ENCODE measurements at places on chromosomes 3 and 15. TPM values are rescaled to one million over a fixed set of nuclear protein-coding genes. Genes with fewer than 3 reads are reported as not detected.
A peak's percentile ranks its signal among the peaks of the same experiment; 100 is the strongest.

DNA sequence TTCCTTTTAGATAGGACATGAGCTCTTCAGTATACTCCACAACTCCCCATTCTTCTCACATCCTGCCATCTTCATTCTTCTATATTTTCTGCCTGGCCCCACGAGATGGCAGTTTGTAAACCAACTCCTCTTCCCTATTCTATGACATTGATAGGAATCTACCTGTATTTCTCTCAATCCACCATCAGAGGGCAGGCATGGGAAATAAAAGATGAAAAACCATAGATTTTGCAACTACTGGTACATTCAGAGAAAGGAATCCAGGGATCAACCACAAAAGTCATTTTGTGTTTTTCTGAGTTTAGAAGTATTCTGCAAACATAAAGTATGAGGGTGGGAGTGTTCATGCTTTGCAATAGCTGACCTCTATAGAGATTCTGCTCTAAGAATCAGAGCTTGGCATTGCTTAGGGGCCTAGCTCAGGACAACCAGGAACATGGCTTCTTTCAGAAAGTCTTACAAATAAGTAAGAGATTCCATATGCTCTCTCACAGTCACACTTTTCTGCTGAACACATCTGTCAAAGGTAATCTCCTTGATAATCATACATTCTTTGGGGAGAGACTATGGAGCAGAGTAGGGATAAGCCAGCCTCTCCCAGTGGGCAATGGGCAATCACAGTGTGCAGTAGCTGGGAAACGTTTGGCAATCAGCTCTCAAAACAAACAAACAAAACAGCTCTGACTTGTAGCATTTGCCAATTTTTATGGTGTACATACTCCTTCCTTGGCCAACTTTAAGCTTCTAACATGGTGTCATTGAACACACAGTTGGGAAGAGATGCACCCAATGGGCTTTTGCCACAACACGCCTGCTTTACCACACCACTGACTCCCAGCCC lies 43.1 kb upstream of the SLC25A36 start:
- H3K36me3 ChIP-seq, result no peaks in the 10 kb centered on the region
- no peak overlapping the region for H3K4me3 ChIP-seq
- H3K4me1 ChIP-seq, result no peaks in the 10 kb centered on the region
- DNase-seq, result no peak

DNA sequence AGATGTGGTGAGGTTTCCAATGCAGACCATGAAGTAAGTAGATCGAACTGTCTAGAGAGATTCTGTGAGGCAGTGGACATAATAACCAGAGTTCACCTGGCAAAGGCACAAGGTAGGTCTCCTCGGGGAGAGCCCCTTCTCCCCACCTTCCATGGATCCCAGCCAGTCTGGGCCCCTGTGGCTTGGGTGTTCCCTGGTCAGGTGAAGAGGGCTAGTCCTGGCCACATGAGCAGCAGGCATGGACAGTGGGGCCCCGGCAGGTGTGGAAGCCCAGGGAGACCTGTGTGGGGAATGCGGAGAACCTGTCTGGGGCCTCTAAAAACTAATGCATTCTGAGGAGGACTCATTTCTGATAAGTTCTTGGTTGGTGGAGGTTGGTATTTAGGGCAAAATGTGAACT lies 241.4 kb upstream of the TRIM42 start:
- no peak for DNase-seq
- H3K4me3 ChIP-seq, result no peak overlapping the region
- no peaks in the 10 kb centered on the region for H3K4me1 ChIP-seq
- H3K27me3 ChIP-seq, result no peaks in the 10 kb centered on the region
- H3K36me3 ChIP-seq, result no peaks in the 10 kb centered on the region

- no peak overlapping the region for H3K4me3 ChIP-seq
- no peak for DNase-seq
Observed at GRCh38 chr3:182618085-182618732, 175.1 kb upstream of the ATP11B start.

DNA sequence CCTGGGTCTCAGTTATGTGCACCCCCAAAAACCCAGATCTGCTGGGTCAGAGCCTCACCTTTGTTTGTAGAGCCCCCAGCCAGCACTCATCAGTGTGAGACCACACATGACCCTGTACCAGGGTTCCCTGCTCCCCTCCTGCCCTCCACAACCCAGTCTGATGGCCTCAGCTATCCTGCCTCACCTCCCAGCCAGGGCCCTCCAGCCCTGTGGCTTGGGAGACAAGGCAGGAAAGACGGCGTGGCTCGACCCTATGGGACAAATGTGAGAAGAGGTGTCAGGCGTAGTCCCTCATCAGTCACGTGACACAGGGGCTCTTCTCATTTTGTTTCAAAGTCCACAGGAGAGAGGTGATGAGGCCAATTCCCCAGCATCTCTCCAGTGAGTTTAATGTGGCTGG lies 28.3 kb upstream of the PRR23E start:
- no peak overlapping the region for H3K4me3 ChIP-seq
- no peaks in the 10 kb centered on the region for H3K27me3 ChIP-seq
- no peak overlapping the region for H3K27ac ChIP-seq
- H3K36me3 ChIP-seq, result no peaks in the 10 kb centered on the region
- DNase-seq, result no peak
- H3K4me1 ChIP-seq, result peaks cover 4% of the 10 kb centered on the region

- no peaks in the 10 kb centered on the region for H3K36me3 ChIP-seq
- H3K4me3 ChIP-seq, result no peak overlapping the region
- DNase-seq, result no peak
- no peaks in the 10 kb centered on the region for H3K4me1 ChIP-seq
- H3K27ac ChIP-seq, result no peak overlapping the region
Observed at GRCh38 chr15:38038659-38039442, 104.4 kb downstream of the TMCO5A start.

- no peaks in the 10 kb centered on the region for H3K4me1 ChIP-seq
- H3K4me3 ChIP-seq, result no peak overlapping the region
- H3K27me3 ChIP-seq, result no peaks in the 10 kb centered on the region
- no peak for DNase-seq
Observed at GRCh38 chr3:87198774-87199173, 28.3 kb upstream of the CHMP2B start.

- peak; percentile 67 for DNase-seq
- no peak within 1 kb of the TSS for H3K27ac ChIP-seq
- peaks cover 32% of the 10 kb centered on the region for H3K27me3 ChIP-seq
- H3K36me3 ChIP-seq, result no peaks in the 10 kb centered on the region
Observed at GRCh38 chr15:62066663-62067447, at the start of gene C2CD4A. TSS of gene C2CD4A (plus strand) at chr15:62066977. CDS start at chr15:62067614, 637 bp downstream.

- no peak overlapping the region for H3K27ac ChIP-seq
- no peaks in the 10 kb centered on the region for H3K4me1 ChIP-seq
- no peak for DNase-seq
- H3K4me3 ChIP-seq, result no peak overlapping the region
- no peaks in the 10 kb centered on the region for H3K27me3 ChIP-seq
Observed at GRCh38 chr3:45724911-45725310, 35.7 kb downstream of the SACM1L start.

- peaks cover 65% of the 10 kb centered on the region for H3K36me3 ChIP-seq
- H3K4me3 ChIP-seq, result no peak overlapping the region
- H3K27ac ChIP-seq, result no peak overlapping the region
Observed at GRCh38 chr3:66413151-66413751, 87.6 kb downstream of the LRIG1 start.

DNA sequence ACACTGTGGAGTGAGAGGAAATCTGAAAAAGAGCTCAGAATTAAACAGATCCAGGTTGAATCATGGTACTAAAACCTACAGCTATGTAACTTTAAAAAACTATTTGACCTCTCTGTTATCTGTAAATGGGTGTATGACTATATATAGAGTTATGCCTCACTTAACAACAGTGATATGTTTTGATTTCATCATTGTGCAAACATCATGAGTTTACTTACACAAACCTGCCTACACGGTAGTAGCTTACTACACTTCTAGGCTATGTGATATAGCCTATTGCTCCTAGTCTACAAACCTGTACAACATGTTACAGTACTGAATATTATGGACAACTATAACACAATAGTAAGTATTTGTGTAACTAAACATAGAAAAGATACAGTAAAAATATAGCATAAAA lies 191.6 kb upstream of the MEIS2 start:
- no peak overlapping the region for H3K27ac ChIP-seq
- no peaks in the 10 kb centered on the region for H3K36me3 ChIP-seq
- no peaks in the 10 kb centered on the region for H3K4me1 ChIP-seq
- H3K27me3 ChIP-seq, result no peaks in the 10 kb centered on the region

GRCh38 chr3:99892332-99892731 lies 74.7 kb downstream of the CMSS1 start:
- H3K36me3 ChIP-seq, result no peaks in the 10 kb centered on the region
- H3K27ac ChIP-seq, result no peak overlapping the region
- DNase-seq, result no peak
- H3K4me1 ChIP-seq, result peaks cover 2% of the 10 kb centered on the region
- H3K4me3 ChIP-seq, result no peak overlapping the region

GRCh38 chr15:29835301-29835700 lies 13.0 kb upstream of the TJP1 start:
- no peaks in the 10 kb centered on the region for H3K4me1 ChIP-seq
- no peak overlapping the region for H3K4me3 ChIP-seq
- H3K27ac ChIP-seq, result no peak overlapping the region
- no peaks in the 10 kb centered on the region for H3K36me3 ChIP-seq
- DNase-seq, result no peak

GRCh38 chr3:116384717-116385116 lies 60.6 kb downstream of the LSAMP start:
- H3K27ac ChIP-seq, result no peak overlapping the region
- DNase-seq, result no peak
- H3K4me1 ChIP-seq, result peaks cover 8% of the 10 kb centered on the region
- no peaks in the 10 kb centered on the region for H3K27me3 ChIP-seq

DNA sequence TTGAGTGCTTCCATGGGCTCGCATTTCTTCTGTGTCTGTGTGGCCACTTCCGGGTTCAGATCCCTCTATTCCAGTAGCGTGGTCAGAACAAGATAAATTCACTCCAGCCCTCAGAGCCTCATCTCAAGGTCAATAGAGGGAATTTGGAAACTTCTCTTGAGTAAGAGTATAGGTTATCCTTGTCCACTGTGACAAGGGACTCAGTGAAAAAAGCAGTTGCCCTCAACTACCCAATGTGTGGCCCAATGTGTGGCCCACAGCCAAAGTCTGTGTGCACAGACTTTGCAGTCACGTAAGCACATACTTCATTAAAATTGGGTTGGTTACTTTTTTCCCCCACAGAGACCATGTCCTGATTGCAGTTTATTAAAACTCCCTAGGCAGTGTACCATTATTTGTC lies 305.6 kb upstream of the SEMA6D start:
- H3K27me3 ChIP-seq, result no peaks in the 10 kb centered on the region
- H3K27ac ChIP-seq, result no peak overlapping the region
- no peak for DNase-seq
- no peaks in the 10 kb centered on the region for H3K36me3 ChIP-seq
- no peaks in the 10 kb centered on the region for H3K4me1 ChIP-seq

- no peak overlapping the region for H3K27ac ChIP-seq
- no peak overlapping the region for H3K4me3 ChIP-seq
- H3K4me1 ChIP-seq, result no peaks in the 10 kb centered on the region
- no peaks in the 10 kb centered on the region for H3K27me3 ChIP-seq
- no peaks in the 10 kb centered on the region for H3K36me3 ChIP-seq
Observed at GRCh38 chr3:194571491-194572142, 61.6 kb downstream of the TMEM44 start.

GRCh38 chr15:26564361-26564760 lies 208.5 kb downstream of the GABRB3 start:
- H3K27ac ChIP-seq, result no peak overlapping the region
- no peak overlapping the region for H3K4me3 ChIP-seq
- peaks cover 2% of the 10 kb centered on the region for H3K4me1 ChIP-seq
- H3K36me3 ChIP-seq, result peaks cover 26% of the 10 kb centered on the region
- H3K27me3 ChIP-seq, result no peaks in the 10 kb centered on the region

DNA sequence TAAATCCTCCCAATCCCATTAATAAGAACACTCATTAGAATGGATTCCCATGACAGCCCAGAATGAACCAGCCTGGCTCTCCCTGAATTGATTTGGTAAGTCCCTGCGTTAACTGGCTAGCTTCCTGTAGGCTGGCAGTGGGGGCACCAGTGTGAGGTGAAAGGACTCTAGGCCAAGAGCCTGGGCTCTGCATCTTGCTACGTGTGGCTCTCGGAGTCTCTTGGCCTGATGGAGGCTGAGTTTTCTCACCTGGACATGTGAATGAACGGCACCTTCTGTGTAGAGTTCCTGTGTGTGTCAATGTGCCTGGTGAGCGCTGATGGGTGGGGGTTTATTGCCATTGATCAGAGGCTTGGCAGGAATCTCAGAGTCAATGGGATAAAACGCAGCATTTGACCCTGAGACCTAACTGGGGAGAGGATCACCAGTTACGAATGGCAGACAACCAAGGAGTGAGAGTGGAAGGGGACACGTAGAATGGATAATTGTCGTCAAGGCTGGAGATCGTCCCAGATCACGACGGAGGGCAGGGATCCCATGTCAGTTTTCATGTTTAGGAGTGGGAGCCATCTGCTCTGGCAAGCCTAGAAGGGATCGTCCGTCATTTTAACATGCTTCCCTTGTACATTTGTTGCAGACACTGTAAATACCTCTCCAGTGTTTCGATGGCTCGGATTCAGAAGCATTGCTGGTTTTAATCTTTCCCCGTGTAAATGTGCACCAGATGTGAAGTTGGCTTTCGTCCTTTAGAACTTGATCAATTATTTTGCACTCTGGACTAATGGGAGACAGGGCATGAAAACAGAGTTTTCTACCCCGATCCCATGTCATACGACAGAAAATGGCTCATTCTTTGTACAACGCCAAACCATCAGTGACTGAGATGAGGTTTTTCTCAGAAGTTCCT lies 9.0 kb upstream of the KLF13 start:
- H3K27me3 ChIP-seq, result no peaks in the 10 kb centered on the region
- peaks cover 9% of the 10 kb centered on the region for H3K4me1 ChIP-seq
- no peak for DNase-seq
- no peak overlapping the region for H3K4me3 ChIP-seq
- no peak overlapping the region for H3K27ac ChIP-seq

DNA sequence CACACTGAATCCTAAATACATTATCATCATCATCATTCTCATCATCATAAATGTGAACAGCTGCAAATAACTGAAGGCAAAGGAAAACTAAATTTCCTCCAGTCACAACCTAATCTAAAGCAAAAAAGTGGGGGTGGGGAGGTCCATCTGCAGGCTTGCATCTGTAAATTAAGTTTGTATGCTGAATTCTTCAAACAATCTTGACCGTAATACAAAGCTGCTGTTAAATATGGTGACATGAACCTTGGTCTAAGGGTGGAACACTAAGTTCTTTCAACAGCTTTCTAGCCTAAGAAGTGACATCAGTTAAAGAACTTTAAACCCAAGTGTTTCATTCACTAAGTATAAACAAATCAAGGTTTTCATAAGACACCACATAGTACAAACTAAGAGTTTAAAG lies 4.3 kb downstream of the LRRFIP2 start:
- DNase-seq, result no peak
- H3K4me1 ChIP-seq, result no peaks in the 10 kb centered on the region
- H3K36me3 ChIP-seq, result peaks cover 4% of the 10 kb centered on the region
- no peak overlapping the region for H3K4me3 ChIP-seq
- no peak overlapping the region for H3K27ac ChIP-seq
- no peaks in the 10 kb centered on the region for H3K27me3 ChIP-seq

GRCh38 chr3:118151164-118151563 lies 883.5 kb downstream of the IGSF11 start:
- no peaks in the 10 kb centered on the region for H3K4me1 ChIP-seq
- no peak for DNase-seq
- no peak overlapping the region for H3K4me3 ChIP-seq

The CPN2 gene
- not detected for total RNA-seq

The DUOX1 gene
- total RNA-seq, result 0.84 TPM

The USP4 gene
- 28.3 TPM for total RNA-seq

The VGLL4 gene
- 41.9 TPM for total RNA-seq

The NEK11 gene
- not detected for total RNA-seq

The SLC24A5 gene
- total RNA-seq, result not detected

The ADCY5 gene
- 18.5 TPM for total RNA-seq

The ARPP21 gene
- total RNA-seq, result not detected

The CMSS1 gene
- total RNA-seq, result 65.9 TPM
